ENCODE measurements at places on chromosomes 16 and 17.
A peak's percentile ranks its signal among the peaks of the same experiment; 100 is the strongest.

DNA sequence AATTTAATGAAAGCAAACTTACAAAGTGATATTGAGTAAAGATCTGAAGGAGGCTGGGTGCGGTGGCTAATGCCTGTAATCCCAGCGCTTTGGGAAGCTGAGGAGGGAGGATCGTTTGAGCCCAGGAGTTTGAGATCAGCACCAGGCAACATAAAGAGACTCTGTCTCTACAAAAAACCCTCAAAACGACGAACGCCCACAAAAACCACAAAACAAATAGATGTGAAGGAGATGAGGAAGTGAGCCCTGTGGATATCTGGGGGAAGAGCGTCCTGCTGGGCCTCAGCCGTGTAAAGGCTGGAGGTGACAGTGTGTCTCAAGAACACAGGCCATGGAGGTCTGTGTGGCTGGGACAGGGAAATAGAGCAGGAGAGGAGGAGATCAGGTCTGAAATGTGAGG, 68.8 kb downstream of the ITFG1 start:
- peak; percentile 42 for DNase-seq

- DNase-seq, result no peak
Measured at GRCh38 chr17:44905006-44906000, 6.1 kb upstream of the EFTUD2 start.

- no peak for DNase-seq
Measured at GRCh38 chr17:6712058-6712853, 913 bp downstream of the SLC13A5 start.

DNA sequence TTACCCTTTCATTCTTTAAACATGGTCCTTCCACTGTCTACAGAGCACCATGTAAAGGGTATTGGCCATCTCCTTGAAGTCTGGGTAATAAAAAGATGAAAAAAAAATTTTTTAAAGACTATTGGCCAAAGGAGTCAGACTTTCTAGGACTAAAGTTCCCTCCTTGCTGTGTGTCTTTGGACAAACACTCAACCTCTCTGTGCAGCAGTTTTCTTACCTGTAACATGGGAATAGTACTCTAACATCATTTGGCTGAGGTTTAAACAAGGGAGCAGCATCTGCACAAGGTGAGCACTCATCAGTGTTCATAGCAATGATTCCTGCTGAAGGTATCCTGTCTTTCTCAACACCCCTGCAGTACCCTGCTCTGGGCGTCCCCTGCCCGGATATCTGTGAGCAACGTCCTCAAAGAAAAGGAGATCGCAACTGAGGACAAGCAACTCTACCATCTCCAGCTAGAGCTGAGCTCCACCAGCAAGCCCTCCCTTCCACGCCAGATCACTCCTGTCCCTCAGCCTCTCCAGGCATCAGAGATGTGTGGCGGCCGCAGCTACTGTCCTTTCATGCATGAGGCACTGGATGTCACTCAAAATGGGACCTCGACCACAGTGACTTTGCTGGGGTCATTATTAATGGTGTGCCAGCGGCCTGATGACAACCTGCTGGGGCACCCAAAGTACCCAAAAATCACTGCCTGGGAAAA, 29.5 kb upstream of the RPH3AL start:
- no peak for DNase-seq

All from T-helper 2 cell (primary cell).